ENCODE measurements at places on chromosomes 3 and 15. TPM values are rescaled to one million over a fixed set of nuclear protein-coding genes. Genes with fewer than 3 reads are reported as not detected.

ZNF385D gene
- total RNA-seq, result 2.7 TPM

GRCh38 chr15:39367596-39367995 is 213.3 kb upstream of the THBS1 start:
- no peak overlapping the region for H3K27ac ChIP-seq
- no peaks in the 10 kb centered on the region for H3K36me3 ChIP-seq
- H3K27me3 ChIP-seq, result peaks cover 10% of the 10 kb centered on the region

DNA sequence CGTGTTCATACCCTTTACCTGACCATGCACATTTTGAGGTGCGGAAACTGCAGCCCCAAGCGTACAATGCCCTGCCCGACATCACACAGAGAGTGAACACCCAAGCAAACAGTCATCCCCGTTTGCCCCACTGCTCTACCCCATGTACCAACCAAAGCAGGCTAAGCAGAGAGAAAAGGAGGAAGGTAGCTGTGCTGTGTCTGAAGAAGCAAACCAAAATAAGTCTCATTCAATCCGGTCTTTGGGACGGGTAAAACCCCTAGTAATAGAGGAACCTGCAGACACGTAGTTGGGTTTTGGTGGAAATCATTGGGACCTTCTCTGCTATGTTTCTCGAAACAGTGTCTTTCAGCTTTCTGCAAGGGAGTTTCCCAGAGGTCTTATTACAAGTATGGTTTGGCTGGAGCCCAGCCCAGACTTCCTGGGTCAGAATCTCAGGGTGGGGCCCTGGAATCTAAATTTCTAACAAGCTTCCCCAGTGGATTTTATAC is 164.6 kb upstream of the HES1 start:
- peak; percentile 12 for DNase-seq
- no peak overlapping the region for H3K27ac ChIP-seq
- no peaks in the 10 kb centered on the region for H3K36me3 ChIP-seq

DNA sequence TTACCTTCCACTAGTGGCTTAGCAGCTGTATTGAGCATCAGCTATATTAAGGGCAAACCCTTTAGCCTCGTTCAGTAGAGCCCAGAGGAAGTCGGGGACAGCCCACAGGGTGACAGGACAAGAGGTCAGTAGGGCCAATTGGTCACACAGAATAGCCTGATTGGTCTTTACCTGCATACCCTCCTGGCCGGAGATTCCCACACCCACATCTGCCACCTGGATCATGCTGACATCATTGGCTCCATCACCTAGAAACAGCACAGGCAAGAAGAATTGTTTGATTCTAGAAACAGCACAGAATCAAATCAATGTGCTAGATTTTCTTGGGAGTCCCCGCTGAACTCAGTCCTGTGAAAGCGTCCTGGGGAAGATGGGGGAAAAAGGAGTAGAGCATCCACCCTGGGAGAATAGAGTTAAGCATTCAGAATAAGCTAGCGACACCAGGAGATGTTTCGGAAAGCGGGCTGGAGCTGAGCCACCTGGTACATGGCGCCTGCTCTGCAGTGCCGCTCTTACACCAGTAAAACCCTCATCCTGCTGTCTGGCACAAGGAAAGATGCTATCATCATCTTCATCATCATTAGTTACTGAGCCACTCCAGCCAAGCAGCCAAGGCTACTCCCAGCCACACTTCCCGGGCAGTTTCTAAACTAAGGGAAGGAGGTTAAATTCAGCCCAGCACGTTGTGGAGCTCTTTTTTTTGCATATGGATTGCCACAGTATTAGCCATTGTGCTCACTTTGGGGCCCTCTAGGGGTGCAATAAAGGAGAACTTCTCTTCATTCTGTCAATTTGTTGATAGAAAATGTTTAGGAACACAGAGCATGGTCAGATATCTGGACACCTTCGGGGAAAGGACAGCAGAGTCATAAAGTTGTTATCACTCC is 171.3 kb downstream of the ATP10A start:
- H3K27me3 ChIP-seq, result no peaks in the 10 kb centered on the region
- H3K27ac ChIP-seq, result no peak overlapping the region
- no peak overlapping the region for H3K4me3 ChIP-seq
- H3K36me3 ChIP-seq, result peaks cover 11% of the 10 kb centered on the region
- no peaks in the 10 kb centered on the region for H3K4me1 ChIP-seq

DNA sequence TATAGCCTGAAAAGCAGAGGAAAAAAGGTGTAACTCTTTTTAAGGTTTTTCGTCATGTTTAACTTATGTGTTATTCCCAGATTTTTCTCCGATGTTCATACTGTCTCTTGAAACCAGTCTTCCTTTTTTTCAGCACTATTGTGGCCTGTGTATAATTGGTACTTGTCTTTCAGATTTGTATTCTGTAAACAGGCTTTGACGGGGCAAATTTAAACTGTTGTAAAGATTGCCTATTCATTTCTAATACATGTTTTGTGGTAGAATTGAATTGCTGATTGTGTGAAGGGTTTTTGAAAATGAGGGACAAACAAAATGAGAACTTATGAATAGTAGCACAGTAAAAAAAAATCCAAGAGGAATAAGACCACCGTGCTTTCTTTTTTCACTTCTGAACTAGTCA is 33.6 kb downstream of the AKAP13 start:
- peaks cover 28% of the 10 kb centered on the region for H3K4me1 ChIP-seq
- peak overlapping the region; percentile 61 for H3K4me3 ChIP-seq
- DNase-seq, result no peak
- H3K36me3 ChIP-seq, result no peaks in the 10 kb centered on the region
- peak overlapping the region; percentile 72 for H3K27ac ChIP-seq
- no peaks in the 10 kb centered on the region for H3K27me3 ChIP-seq

- no peaks in the 10 kb centered on the region for H3K36me3 ChIP-seq
- no peak overlapping the region for H3K27ac ChIP-seq
- no peak for DNase-seq
- no peaks in the 10 kb centered on the region for H3K4me1 ChIP-seq
- H3K27me3 ChIP-seq, result no peaks in the 10 kb centered on the region
Observed at GRCh38 chr3:25548836-25549235, 115.9 kb downstream of the TOP2B start.

DNA sequence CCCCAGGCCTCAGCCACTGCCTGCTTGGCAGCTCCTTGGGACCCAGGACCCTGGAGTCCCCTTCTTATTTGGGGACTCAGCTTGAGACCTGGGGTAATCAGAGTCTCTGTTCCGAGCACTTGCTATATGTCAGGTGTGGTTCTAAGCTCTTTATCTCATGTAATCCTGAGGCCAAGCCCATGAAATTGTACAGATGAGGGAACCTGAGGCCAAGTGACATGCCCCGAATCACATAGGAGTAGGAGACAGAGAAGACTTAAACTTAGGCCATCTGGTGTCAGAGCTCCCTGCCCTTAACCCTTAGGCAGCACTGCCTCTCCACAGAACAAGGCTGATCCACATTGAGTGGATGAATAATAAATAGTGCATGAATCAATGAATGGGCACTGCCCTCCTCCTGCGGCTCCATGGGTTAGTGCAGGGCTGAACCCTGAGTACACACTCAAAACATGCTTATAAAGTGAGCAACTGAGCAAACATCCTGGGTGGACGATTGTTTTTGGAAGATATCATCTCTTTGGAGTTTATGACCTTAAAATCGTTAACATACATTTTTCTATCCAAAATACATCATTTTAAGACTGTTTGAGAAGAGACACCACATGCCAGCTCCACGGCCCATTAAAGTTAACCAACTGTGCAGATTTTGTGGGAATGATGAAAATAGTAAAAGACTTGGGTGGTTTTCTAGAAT is 33.2 kb upstream of the IQSEC1 start:
- H3K36me3 ChIP-seq, result no peaks in the 10 kb centered on the region
- DNase-seq, result no peak
- peaks cover 12% of the 10 kb centered on the region for H3K4me1 ChIP-seq
- no peaks in the 10 kb centered on the region for H3K27me3 ChIP-seq

GRCh38 chr3:131804565-131805133 is 230.2 kb downstream of the CPNE4 start:
- no peak overlapping the region for H3K4me3 ChIP-seq
- H3K36me3 ChIP-seq, result no peaks in the 10 kb centered on the region
- H3K27me3 ChIP-seq, result peaks cover 2% of the 10 kb centered on the region
- H3K4me1 ChIP-seq, result no peaks in the 10 kb centered on the region
- DNase-seq, result no peak

A4GNT gene
- not detected for total RNA-seq

DNA sequence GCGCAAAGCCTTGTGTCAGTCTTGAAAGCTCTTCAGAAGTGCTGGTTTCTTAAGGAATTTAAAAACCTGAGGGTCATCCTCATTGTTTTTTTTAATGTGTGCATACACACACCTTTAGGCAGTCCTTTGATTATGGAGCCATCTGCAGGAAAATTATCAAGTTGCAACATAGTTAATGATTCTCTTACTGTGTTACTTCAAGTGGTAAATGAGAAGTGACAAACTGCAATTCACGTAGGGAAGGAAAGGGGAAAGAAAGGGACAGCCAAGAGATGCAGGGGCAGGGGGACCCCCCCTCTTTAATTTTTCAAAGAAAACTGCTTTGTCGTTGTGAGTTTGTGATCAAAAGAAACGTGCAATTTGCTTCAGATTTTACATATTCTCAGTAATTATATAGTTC is 162.4 kb upstream of the CGNL1 start:
- H3K27ac ChIP-seq, result no peak overlapping the region
- no peak overlapping the region for H3K4me3 ChIP-seq
- no peaks in the 10 kb centered on the region for H3K27me3 ChIP-seq

- no peak for DNase-seq
- H3K4me1 ChIP-seq, result no peaks in the 10 kb centered on the region
- no peaks in the 10 kb centered on the region for H3K36me3 ChIP-seq
- H3K27me3 ChIP-seq, result peaks cover 4% of the 10 kb centered on the region
Observed at GRCh38 chr3:109927161-109927560, 589.8 kb upstream of the DPPA4 start.

Measured in CD4-positive, CD25-positive, alpha-beta regulatory T cell (primary cell).